CD4-positive, alpha-beta T cell treated with Interleukin-4 for 4 hours (primary cell): ENCODE measurements at places on chromosomes 16 and 17.

- no peak for DNase-seq
Measured at GRCh38 chr17:51279183-51279582, 18.8 kb downstream of the UTP18 start.

DNA sequence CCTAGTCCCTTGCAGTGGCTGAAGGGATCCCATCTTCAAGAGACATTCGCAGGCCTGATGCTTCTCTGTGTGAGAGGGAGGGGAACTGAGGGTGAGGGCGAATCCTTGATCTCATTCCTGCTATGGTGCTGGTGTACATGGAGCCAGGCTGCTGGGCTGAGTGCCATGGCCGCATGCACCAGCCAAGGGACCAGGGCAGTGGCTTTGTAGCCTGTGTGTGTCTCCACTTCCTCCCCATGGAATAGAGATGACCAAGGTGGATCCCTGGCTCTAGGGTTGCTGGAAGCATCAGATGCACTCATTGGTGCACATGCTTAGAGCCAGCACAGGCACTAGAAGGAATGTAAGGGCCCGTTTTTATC lies 195.0 kb downstream of the FOXL1 start:
- DNase-seq: no peak

- no peak for DNase-seq
Measured at GRCh38 chr17:44969144-44969780, 1.2 kb upstream of the C1QL1 start.

- no peak for DNase-seq
Measured at GRCh38 chr17:74141612-74142011, 61.9 kb upstream of the RPL38 start.
